ENCODE measurements at places on chromosomes 12 and 14.
A peak's percentile ranks its signal among the peaks of the same experiment; 100 is the strongest.

DNA sequence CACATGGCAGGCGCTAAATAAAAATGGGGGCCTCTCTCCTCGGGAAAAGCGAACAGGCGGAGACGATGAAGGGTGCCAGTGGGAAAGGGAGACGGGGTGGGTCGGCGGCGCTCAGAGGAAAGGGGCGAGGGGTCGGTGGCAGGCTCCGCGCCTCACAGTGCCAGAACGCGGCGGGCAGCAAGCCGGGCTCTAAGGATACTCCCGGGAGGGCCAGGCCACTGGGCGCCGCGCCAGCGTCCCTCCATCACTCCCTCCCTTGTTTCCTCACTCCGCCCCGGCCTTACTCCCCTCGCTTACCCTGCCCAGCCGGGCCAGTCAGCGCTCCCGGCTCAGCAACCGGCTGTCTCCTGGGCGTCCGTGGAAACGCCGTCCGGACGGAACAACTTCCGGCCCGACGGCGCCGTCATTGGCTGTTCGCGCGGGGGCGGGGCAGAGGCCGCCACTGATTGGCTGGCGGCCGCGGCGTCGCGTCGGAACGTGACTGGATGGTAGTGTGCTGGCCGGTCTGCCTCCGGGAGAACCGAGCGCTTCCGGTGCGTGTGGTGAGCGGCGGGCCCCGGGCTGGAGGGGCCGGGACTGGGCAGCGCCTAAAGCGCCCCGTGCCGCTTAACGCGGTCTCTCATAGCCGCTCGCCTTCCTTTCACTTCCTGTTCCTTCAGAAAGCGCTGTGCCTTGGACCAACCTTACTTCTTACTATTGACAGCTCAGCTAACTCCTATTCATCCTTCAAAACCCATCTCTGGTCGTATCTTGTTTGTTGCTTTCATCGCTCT, 53.0 kb downstream of the SLC25A47 start:
- DNase-seq: peak; percentile 82

DNA sequence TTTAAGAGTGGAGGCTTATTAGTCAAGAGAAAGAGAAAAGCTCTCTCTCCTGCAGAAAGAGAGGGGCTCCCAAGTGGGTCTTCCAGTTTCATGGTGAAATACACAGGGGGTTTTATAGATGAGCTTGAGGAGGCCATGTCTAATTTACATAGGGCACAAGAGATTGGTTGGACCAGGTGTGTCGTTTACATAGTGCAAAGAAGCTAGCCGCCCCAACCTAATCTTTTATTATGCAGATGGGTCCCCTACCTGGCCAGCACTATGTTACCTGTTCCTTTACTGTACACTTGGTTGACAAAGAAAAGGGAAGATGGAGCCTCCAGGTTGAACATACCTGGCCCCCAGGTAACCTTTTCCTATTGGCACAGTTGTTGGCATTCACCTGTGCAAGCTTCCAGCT, 195.0 kb downstream of the PIK3C2G start:
- no peak for DNase-seq

- no peak for DNase-seq
Measured at GRCh38 chr12:94597268-94597667, 53.1 kb downstream of the TMCC3 start.

GRCh38 chr14:72920008-72920407, 6.3 kb upstream of the DCAF4 start:
- no peak for DNase-seq

DNA sequence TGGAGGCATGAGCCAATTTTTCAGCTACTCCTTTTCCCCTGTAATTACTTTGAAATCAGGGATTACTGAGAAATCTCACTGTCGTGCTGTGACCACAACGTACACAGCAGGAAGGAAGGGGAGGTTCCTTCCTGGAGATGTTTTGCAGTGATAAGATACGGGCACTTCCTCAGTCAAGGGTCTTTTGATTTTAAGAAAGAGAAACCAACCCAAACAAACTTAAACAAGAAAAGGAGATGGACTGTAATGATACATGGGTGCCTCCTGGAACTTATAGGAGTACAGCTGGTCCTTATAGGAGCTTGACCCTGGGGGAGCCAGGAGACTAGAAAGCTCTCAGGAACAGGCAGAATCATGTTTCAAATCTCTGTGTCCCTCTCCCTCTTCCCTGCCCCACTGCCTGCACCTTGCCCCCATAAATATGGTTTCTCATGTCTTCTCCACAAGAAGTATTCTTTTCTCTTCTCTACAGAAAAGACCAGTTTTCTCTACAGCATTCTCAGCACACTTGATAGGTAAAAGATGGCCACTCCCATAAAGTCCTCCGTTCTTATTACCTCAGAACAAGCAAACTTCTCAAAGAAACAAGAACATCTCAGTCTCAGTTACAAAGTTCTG, 281.1 kb upstream of the AMIGO2 start:
- no peak for DNase-seq

GRCh38 chr14:24335461-24336171, 745 bp upstream of the ADCY4 start:
- no peak for DNase-seq

All from stimulated activated CD4-positive, alpha-beta T cell treated with anti-CD3 and anti-CD28 coated beads, Interleukin-1b, Interleukin-23, amount 100 ng/mL, for 1 hour (primary cell).